ENCODE measurements at places on chromosomes 13 and 19.
A peak's percentile ranks its signal among the peaks of the same experiment; 100 is the strongest.

DNA sequence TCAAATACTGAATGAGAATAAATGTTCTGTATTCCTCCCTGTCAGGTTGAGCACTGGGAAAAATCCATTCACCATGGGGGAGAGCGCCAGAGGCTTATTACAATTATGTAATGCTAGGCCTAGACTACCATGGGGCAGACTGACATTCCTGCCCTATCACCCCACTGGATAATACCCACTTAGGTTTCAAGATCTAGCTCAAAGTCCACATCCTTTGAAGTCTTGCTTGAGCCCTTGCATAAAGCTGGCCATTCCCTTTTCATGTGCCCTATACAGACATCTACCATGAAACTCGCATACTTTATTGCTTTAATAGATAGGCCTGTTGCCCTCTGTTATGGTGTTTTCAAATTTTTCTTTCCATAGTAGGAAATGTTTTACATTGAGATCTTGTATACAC is 149.3 kb downstream of the RGCC start:
- DNase-seq, result no peak

- DNase-seq, result no peak
These were observed 4.2 kb upstream of the SPC24 start for GRCh38 chr19:11159598-11160439.

GRCh38 chr19:20470345-20471135 is 95.0 kb downstream of the ZNF737 start:
- no peak for DNase-seq

DNA sequence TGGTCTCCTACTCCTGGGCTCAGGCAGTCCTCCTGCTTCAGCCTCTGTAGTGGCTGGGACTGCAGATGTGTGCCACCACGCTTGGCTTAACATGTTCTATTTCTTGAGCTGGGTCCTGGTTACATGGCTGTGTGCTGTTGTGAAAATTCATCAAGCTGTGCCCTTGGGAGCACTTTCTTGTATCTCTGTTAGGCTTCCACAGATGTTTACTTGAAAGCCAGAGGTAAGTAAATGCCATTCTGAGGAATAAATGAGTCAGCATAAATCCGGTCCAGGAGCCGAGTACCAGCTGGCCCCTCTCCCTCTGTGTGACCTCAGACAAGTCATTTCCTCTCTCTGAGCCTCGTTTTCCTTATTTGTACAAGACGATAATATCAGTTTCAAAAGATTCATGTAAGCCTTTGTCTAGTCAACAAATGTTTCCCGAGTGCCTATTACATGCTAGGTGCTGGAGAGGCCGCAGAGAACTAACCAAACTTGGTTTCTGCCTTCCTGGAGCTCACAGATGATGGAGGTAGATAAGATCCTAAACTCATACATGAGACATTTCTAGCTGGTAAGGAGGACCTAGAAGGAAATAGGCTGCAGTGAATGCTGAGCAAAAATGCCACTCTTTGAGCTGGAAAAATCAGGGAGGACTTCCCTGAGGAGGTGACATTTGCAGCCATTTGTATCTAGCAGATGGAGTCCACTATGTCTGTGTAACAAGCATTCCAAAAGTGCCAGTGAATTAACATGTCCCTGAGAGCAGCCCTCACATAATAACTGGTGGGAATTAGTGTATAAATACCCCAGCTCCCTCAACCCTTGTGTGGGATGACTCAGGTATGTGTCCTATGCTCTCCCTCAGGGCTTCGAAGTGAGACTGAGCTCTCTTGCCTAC is 2.7 kb upstream of the RASAL3 start:
- DNase-seq, result peak; percentile 57

- DNase-seq, result no peak
These were observed 422 bp upstream of the MTUS2 start for GRCh38 chr13:28819735-28820098.

DNA sequence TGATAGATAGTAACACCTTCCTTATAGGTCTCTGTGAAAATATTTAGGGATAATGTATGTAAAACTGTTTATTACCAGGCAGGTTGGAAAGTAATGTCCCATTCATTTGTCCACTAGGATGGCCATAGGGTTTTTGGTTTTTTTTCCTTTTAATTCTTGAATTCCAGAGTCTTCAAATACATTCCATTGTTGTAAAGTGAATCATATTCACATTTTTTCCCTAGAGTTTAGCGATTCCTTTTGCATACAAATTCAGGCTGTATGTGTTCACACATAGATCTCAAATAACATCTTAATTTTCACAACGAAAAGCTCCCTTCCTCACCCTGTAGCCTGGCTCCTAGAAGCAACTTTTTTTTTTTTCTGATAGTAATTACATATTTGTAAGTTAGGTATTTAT is 1.8 kb upstream of the ZNF557 start:
- no peak for DNase-seq

- peak; percentile 81 for DNase-seq
These were observed 20.0 kb downstream of the XRCC1 start for GRCh38 chr19:43555185-43555770.

Data from activated T-cell treated with anti-CD3 and anti-CD28 coated beads, Interleukin-2, amount 50 U/mL, for 4 hours (primary cell).